Activated effector memory CD4-positive, alpha-beta T cell treated with Interleukin-2 at 50 U/mL for 16 hours (primary cell): ENCODE measurements at places on chromosomes 6 and 20.
A peak's percentile ranks its signal among the peaks of the same experiment; 100 is the strongest.

GRCh38 chr6:55167860-55168259 is 6.5 kb upstream of the HCRTR2 start:
- DNase-seq: no peak

DNA sequence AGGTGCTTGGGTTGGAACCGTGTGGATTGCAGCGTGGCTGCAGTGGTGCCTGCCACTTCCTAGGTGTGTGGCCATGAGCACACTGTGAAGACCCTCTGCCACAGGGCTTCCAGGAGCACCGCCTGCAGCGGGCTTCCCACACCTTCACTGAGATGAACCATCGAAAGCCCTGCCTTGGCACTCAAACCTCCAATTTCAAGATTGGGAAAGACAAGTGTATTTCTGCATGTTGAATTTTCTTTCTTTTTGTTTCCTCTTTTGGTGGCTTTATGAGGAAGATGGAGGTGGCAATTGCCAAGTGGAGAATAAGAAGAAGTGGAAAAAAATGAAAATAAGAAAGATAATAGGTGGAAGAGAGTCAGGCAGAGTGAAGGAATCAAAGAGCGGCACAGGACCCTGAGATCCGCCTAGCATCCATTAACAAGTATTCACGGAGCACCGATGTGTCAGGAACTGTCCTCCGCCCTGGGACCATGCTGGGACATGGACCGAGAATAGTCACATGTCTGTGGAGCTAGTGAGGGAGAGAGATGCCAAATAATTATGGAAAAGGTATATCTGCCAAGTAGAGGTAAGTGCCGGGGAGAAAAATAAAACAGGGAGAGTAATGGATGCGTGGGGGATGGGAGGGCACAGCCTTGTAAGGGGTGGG is 159.9 kb downstream of the BCAS1 start:
- DNase-seq: no peak

DNA sequence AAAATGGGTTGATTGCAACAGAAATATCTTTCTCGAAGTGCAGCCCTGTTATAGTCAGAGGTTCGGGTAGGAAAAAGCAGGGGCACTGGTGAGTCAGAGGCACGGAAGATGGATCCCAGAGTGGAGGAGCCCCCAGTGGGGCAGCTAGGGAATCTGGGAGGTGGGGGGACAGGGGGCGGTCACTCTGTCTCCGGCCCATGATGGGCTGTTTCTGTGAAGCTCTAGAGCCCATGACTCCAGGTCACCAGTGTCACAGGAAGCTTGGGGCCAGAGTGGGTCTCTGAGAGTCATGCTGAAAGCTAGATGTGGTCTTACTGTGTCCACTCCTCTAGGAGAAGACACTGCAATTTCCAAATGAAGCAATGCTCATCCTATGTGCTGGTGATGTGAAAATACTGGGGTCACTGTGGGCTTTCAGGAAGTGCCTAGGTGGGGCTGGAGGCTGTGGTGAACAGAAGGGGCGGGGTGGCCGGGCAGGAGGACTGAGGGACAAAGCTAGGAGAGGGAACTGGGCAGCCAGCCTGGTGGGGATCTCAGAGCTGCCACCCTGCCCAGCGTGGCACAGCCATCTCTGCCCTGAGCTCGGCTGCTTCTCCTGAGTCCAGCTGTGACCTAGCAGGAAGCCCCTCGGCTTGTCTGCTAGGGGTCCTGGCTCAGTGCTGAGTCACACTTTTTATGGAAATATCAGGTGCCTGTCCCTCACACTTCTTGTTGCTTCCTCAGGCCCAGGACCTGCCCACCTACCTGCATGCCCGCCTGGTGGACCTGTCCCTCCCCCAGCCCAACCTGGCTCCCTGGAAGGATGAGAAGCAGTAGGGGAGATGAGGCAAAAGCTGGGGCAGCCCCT is 54.2 kb downstream of the IRF4 start:
- DNase-seq: no peak

DNA sequence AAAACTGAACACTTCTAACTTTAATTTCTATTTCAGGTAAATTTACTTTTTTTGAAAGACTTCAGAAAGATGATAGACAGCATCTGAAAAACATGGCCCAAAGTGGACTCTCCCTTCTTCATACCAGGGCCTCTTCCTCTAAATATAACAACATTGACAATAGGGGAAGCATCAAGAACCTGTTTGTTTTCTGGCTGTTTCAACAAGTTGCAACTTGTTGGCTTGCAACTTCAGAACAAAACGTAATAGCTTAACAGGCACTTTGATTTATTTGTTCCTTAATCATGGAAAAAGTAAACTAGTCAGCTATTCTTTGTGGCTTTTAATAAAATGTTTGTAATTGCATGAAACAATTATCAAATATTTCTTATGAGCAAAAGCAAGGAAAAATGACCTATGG is 34.3 kb downstream of the RGS17 start:
- DNase-seq: no peak

DNA sequence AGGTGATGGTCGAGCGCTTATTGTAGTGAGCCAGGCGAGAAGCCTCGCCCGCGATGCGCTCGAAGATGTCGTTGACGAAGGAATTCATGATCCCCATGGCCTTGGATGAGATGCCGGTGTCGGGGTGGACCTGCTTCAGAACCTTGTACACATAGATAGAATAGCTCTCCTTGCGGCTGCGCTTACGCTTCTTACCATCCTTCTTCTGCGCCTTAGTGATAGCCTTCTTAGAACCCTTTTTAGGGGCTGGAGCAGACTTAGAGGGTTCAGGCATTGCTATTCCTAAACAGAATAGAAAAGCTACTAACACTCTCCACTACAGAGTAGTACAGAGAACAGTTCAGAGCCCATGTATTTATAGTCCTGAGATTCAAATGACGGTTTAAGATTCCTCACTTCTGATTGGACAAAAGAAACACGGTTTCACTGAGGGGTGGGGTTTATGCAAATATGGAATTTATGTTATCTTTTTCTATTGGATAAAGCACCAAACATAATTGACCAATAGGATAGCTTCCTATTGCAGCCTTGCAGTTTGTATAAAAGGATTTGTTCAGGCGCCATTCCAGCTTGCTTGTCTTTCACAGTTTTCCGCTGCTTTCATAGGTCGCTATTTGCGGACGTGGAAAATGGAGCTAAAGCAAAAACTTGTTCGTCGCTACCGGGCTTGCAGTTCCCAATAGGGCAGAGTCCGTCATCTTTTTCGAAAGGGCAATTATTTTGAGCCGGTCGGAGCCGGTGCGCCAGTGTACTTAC is 43.7 kb upstream of the HFE start:
- DNase-seq: peak; percentile 54

DNA sequence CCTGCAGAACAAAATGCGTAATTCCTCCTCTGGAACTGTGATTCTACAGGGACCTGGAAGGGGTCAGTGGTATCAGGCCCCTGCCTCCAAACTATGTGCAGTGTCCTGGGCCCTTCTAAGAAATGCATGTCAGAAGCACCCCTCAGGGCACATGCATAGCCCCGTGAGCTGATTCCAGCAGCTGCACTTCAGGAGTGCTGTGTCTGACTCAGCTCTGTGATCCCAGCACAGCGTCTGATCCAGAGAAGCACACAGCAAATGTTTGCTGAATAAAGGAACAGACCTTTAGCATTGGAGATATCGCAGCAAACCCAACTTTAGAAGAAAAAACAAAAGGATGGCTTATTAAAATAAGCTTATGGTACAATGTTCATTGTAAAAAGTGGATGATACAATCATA is 15.8 kb upstream of the MAFB start:
- DNase-seq: no peak

GRCh38 chr6:121688974-121689373 is 253.5 kb downstream of the GJA1 start:
- DNase-seq: no peak

- no peak for DNase-seq
These were observed 34.9 kb upstream of the HEY2 start for GRCh38 chr6:125714441-125715090.

GRCh38 chr6:81138236-81138635 is 614.2 kb downstream of the TENT5A start:
- no peak for DNase-seq

DNA sequence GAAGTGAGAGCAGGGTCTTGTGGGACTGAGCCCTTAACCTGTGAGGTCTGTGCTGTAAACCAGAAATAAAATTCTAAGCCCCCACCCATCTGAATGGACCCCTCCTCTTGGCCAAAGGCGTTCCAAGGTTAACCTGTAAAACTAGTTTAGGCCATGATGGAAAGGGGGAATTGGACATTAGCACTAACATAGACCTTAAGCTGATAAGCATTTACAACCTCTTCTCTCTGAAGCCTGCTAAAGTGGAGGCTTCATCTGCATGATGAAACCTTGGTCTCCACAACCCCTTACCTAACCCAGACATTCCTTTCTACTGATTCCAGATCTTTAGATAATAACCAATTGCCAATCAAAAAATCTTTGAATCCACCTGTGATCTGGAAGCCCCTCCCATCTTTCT is 25.8 kb downstream of the PIGT start:
- no peak for DNase-seq

- DNase-seq: no peak
These were observed 80.9 kb downstream of the HAO1 start for GRCh38 chr20:7859356-7859802.

DNA sequence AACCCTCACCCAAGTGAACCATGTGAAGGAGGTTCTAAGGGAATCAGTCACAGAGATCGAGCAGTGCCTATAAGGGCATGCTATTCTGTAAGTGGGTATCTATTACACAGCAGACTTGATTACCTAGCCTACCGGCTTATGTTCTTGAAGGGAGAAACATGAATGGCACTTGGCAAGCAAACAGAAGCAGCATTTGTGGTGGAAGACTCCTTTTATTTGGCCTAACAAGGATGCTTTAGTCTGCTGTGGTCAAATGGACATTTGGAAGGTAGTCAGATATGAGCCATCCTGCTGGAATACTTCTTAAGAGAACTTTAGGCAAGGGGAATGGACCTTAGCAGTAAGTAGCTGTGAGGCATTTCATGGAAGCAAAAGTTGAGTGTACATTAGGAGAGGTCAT is 126.3 kb downstream of the COL12A1 start:
- no peak for DNase-seq

DNA sequence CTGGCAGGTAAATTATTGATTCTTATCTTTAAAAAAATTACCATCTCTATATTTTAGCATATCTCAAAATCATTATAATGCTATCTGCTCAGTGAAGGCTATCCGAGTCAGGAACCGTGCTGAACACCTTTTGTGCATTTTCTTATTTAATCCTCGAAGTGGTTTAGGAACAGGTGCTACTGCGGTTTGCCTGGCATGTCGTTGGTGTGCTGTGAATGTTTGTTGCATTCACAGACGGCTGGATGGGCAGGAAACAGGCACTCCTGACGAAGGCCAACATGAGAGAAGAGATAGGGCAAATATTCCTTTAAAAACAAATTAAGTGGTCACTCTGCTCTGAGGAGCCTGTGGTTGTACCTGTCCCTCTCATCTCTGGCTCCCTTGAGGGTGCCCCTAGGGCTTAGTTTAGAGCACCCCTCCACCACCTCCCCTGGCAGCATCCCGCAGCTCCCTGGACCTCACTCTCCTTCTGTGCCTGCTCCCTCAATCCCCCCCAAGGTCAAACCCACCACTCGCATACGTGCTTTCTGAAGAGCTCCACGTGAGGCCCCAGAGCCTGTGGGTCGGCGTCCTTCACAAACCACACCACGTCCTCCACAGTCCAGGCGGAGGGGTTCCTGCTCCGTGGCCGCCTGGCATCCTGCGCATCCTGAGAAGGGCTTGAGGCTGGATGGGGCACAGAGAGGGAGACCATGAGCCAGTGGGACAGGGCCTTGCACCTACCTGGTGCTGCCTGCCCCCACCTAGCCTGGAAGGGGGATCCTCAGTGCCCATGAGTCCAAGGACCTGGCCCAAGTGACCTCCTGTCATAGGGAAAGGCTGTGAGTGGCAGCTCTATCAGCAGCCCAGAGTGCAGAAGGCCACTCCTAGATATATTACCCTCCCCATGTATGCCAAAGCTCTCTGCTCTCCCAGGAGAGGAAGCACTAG is 116.5 kb downstream of the SCML4 start:
- no peak for DNase-seq

DNA sequence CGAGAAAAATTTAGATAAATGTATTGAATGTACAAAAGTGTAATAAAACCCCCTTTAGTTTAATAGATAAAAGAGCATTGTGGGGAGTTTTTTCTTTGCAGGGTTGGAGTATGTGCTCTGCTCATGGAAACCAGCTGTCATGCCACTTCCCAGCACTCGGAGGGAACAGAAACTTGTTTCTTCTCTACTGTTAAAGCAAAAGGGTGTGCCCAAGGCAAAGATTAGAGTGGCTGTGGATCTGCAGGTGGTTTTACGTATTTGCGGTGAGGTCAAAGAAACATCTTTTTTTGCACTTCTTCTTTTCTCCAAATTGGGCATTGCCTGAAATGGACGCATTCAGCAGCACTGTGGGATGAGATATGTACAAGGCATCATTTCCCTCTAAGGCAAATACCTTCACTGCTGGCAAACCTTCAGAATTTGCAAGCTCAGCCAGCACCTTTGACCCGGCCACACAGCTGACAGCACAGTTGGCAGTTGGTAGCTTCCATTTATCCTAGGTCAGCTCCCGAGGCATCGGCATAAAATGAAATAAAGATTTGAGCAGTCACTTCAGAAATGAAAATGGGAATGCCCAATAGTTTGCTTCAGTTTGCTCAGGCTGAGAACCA is 178.4 kb upstream of the EYA4 start:
- DNase-seq: no peak

DNA sequence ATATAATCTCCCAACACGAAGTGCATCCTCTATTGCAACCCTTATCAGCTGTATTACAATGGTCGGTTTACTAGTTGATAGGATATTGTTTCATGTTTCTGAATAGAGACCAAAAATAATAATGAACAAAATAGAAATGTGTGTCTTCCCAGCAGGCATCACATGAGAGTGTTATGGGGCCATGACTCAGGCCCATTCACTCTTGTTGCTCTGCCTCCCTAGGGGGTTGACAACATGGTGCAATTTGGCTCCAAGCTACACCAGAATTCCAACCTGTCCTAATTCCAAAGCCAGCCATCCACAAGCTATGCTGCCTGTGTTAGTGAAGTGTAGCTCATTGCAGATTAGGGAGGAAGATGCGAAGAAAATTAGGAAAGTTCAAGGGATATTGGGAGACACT is 13.1 kb upstream of the SAYSD1 start:
- no peak for DNase-seq

DNA sequence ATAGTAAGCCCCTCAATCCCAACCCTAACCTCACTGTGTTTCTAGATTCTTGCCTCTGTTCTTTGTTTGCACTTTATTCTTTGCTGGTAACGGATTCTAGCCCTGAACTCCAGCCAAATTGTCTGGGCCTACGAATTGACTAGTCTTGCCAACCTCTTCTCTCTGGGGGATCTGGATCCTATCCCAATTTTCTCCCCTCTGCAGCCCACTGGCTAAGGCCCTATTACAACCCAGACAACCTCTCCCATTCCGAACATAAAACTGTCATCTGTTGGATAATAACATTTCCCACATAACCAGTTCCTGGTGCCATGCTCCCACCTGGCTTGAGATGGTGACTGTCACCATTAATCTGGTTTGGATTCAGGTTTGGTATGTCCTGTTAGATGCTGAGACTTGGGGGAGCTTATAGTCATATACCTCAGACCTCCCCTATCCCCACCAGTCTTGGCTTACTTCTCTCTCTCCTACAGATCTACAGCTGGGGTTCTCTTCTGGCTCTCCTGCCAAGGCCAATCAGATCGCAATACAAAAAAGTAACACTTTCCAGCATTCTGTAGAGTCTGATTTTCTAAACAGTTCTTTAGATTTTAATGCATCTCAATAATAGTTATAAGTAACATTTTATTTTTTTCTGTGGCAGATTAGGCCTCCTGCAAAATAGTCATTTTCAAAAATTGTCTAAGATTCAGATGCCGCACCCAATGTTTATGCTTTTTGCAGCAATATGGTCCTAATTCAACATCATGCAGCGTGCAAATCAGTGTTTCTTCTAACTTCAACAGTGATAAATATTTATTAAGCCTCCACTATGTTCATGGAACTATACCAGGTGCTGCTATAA is 29.8 kb upstream of the AHI1 start:
- no peak for DNase-seq

- DNase-seq: no peak
These were observed 127.9 kb upstream of the BACH2 start for GRCh38 chr6:90424580-90424979.
